ENCODE measurements at places on chromosomes 11 and 22.

- DNase-seq: no peak
Measured at GRCh38 chr11:21492931-21493330, 700.0 kb upstream of the ANO5 start.

GRCh38 chr11:118132385-118133151 lies 20.1 kb downstream of the SCN4B start:
- no peak for DNase-seq

- no peak for DNase-seq
Measured at GRCh38 chr11:30481796-30482195, 104.4 kb downstream of the MPPED2 start.

- peak; percentile 50 for DNase-seq
Measured at GRCh38 chr11:18105802-18106574, at the start of gene SAAL1. SAAL1 (minus strand) TSS chr11:18106082; CDS start chr11:18106041, 41 bp downstream.

DNA sequence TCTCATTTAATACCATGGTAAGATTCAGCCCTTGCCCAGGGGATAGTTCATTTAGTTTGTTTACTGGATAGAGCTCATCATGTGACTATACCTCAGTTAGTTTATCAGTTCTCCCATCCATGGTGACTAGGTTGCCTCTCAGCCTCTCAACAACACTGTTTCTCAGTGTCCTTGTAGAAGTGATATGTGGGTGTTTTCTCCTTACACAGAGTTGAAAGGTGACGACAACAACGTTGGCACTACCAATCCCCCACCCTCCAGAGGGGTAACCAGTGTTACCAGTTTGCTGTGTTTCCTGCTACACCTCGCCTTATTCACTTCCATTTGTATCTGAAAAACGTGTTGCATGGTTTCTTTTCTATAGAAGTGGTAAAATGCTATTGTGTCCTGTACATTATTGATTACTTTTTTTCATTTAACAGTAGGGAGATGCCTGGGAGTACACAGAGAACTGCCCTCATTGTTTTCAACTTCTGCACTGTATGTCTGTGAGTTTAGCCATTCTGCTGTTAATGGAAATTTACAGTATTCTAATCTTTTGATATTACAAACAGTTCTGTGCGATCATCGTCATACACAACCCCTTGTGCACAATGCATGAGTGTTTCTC lies 11.6 kb downstream of the NEAT1 start:
- no peak for DNase-seq

DNA sequence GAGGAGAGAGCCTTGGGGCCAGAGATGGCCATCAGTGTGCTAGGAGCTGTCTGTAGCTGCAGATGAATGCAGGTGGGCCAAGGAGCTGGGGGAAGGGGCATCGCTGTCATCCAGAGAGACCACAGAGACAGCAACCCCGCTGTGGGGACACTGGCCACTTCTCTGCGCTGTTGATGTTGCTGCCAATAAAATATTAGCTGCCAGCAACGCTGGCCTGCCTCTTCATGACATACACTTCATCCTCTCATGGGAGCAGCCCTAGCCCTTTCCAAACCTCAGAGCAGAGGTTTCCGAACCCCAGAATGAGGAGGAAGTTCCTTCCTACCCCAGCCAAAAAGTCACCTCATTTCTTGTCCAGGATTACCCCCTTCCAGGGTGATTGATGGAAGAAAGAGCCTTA lies 106.2 kb downstream of the PARVA start:
- no peak for DNase-seq

GRCh38 chr11:36060926-36061325 lies 117.1 kb downstream of the LDLRAD3 start:
- DNase-seq: no peak

DNA sequence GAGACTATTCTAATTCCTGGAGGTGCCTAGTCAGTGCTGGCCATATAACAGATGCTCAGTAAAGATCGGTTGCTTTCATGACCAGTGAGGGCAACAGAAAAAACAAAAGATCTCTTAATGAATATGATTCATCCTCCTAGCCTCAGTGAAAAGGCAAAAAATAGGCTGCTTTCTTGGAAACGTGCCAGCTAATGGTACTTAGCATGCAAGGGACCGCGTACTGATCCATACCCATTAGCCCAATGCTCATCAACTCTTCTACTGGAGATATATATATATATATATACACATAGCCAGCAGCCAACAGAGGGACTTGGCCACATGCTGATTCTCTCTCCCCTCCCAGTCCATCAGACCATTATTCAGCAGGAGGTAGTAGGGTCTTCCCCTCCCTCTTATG lies 320.4 kb downstream of the KIRREL3 start:
- DNase-seq: no peak

GRCh38 chr11:3058753-3059664 lies 1.8 kb upstream of the CARS1 start:
- DNase-seq: no peak

- DNase-seq: no peak
Measured at GRCh38 chr11:122922893-122923292, 40.3 kb downstream of the JHY start.

DNA sequence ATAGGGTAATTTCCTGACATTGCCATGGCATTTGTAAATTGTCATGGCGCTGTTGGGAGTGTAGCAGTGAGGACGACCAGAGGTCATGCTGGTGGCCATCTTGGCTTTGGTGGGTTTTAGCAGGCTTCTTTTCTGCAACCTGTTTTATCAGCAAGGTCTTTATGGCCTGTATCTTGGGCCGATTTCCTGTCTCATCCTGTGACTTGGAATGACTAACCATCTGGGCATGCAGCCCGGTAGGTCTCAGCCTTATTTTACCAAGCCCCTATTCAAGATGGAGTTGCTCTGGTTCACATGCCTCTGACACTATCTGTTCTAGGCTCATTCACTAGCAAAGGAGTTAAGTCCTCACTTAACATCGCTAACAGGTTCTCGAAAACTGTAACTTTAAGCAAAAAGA lies 1374.2 kb downstream of the FAM181B start:
- no peak for DNase-seq

DNA sequence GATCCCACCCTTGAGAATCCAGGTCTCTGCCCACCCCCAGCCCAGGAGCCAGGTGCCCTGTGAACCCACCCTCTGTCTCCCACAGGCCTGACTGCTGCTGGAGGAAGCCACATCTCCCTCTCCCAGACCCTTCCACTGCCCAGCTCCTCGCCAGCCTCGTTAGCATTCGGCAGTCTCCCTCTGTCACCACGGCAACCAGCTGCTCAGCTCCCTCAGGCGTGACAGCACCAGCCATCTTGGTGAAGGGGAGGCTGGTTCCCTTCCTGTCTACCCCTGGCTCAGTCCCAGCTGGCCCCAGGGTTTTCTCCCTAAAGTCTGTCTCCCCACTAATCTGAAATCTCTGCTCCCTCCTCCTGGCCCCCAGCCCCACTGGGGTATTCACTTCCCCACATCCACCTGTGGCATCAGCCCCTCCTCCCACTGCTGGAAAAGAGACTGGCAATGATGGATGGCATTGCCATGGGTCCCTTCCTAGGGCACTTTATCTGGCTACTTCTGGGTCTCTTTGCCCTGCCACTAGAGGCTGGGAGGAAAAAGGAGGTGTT lies 28.1 kb downstream of the NRXN2 start:
- no peak for DNase-seq

DNA sequence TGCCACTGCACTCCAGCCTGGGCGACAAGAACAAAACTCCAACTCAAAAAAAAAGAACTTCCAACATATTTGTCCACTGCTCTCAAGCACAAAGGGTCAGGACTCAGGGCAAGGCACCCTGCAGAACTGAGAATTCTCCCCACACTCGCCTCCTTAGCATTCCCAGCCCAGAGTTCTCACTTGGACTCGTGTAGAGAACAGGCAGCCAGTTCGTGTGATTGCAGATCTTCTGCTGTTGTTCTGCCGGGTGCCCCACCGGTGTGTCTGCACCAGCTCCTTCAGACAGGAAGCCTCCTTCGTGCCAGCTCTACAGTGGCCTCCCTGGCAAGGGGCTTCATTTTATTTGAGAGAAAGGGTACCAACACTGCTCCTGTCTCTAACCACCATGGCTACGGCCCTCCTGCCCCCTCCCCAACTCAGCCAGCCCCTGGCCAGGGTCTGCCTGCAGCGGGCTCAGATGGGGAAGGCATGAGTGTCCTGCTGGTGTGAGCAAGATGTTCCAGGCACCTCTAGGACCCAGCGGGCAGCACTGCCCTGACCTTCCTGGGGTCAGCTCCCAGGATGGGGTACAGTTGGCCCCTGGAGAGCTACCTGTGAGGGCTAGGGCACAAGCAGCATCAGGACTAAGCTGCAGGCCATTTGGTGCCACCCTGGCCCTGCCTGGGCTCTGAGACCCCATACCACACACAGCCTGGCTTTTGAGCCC lies 19.5 kb upstream of the SCGB1A1 start:
- DNase-seq: no peak

DNA sequence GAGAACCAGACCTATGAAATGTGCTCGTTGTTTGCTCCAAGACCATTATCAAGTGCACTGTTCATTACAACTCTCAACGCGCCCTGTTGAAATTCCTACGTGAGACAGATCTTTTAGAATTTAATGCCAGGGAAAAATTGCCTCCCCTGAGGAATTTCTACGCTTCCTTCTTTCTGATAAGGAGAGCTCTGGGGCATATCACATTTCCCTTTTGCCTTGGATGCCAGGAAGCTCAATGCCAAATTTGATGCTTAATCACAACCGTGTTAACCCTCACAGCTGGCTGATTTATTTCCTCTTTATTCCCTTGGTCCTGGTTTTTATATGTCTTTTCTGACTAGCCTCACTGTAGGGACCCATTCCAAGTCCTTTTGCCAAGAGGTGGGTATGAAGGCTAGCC lies 109.4 kb downstream of the MICAL2 start:
- DNase-seq: no peak

GRCh38 chr11:84384731-84385130 lies 1098.6 kb upstream of the CCDC90B start:
- DNase-seq: no peak

GRCh38 chr11:33375688-33376311 lies 118.6 kb downstream of the HIPK3 start:
- no peak for DNase-seq

DNA sequence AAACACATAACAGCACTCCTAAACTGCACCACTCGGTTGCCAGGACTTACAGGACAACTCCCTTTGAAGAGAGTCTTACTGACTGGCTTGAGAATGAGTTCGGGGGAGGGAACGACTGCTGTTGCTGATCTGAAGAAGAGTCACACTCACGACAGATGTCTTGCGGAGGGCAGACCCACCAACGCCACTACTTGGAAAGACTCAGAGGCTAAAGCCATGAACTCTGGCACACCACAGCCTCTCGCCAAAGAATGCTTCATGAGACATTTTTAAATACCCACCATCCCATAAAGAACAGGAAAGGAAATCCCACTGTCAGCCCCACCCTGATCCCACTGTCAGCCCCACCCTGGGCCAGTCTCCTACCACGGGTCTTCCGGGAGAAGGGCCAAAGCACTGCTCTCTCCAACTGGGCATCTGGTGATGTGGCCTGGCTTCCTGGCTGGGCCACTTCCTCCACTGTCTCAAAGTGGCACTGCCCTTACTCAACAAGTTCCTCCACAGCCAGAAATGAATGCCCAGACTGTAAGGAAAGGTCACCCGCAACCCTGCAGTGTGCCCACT lies 73.6 kb downstream of the MICAL3 start:
- DNase-seq: no peak

- DNase-seq: no peak
Measured at GRCh38 chr11:110787680-110788079, 75.4 kb upstream of the ARHGAP20 start.

GRCh38 chr11:123725995-123726655 lies 15.3 kb downstream of the ZNF202 start:
- no peak for DNase-seq
